ENCODE measurements at places on chromosomes 7 and 10. TPM values are rescaled to one million over a fixed set of nuclear protein-coding genes. Genes with fewer than 3 reads are reported as not detected.

Gene TLX1
- not detected for total RNA-seq

GRCh38 chr10:104325436-104326435 is 12.5 kb downstream of the ITPRIP start:
- peak; percentile 81 for DNase-seq

GRCh38 chr7:128059143-128059988 is 28.1 kb upstream of the LRRC4 start:
- no peak for DNase-seq

DNA sequence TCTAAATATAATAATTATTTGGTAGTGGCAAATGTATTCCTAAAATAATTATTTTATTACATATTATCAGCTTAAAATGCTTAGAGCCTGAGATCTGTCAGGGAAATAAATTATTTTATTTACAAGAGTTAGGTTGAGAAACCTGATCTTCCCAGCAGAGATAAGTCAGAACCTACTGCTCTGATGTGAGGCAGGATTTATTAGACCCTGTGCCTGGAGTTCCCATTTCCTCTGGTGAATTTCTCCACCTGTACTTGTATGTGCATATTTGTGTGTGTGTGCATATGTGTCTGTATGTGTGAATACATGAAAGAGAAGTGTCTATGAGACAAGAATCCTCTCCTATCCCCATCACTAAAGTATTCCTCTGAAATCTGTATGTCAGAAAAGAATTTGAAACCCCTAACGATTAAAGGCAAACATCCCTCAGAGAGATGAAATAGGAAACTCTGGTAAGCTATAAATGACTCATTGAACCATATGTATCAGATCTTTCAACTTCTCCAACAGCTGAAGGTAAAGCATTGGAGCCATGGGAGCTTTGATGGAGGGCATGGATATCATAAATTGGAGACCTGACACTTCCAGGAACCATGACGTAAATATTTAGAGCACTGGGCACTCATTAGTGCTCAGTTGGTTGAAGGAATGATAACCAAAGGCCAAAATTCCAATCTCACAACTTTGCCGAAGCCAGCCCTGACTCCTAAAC is 190.9 kb downstream of the XPNPEP1 start:
- no peak for DNase-seq

GRCh38 chr10:35640474-35640873 is 1.6 kb downstream of the FZD8 start:
- peak; percentile 89 for DNase-seq

Gene SUN3
- total RNA-seq: not detected

GRCh38 chr10:86058964-86059363 is 307.6 kb downstream of the GRID1 start:
- no peak for DNase-seq

Gene LLCFC1
- not detected for total RNA-seq
